ENCODE measurements at places on chromosomes 1 and 21.
A peak's percentile ranks its signal among the peaks of the same experiment; 100 is the strongest.

GRCh38 chr1:117122330-117123025 is 929 bp upstream of the TRIM45 start:
- DNase-seq, result no peak

DNA sequence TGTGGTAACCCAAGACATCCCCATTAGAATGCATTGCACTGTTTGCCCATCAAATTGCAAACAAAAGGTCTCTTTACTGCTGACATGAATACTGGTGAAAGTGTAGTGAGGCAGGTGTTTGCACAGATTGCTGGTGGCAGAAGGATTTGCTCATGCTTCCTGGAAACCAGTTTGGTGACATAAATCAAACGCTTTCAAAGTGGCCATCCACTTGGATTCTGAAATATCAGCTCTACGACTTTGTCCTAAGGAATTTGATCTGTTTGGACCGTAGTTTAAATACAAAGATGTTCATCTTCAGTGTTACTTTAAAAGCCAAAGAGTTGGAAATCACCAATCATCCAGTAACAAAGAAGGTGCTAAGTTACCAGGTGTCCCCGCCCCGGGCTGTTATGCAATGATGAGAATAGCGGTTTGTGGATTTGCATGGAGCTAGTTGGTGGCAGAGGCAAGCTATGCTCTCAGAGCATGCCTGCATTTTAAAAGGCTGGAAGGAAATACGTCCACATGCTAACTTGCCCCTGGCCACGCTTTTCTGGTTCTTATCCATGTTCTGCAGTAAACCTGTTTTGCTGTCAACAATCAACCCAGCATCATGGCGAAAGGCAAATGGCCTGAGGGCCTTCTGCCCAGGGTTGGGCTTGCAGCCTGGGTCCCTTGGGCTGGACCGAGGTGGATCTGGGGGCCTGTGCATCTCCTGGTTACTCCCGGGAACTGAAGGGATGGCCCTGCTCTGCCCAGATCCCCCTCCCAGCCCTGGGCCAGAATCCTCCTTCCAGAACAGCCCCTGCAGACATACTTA is 49.2 kb downstream of the UMODL1 start:
- no peak for DNase-seq

- DNase-seq, result no peak
These were observed 11.4 kb downstream of the KCNJ15 start for GRCh38 chr21:38267991-38268863.

DNA sequence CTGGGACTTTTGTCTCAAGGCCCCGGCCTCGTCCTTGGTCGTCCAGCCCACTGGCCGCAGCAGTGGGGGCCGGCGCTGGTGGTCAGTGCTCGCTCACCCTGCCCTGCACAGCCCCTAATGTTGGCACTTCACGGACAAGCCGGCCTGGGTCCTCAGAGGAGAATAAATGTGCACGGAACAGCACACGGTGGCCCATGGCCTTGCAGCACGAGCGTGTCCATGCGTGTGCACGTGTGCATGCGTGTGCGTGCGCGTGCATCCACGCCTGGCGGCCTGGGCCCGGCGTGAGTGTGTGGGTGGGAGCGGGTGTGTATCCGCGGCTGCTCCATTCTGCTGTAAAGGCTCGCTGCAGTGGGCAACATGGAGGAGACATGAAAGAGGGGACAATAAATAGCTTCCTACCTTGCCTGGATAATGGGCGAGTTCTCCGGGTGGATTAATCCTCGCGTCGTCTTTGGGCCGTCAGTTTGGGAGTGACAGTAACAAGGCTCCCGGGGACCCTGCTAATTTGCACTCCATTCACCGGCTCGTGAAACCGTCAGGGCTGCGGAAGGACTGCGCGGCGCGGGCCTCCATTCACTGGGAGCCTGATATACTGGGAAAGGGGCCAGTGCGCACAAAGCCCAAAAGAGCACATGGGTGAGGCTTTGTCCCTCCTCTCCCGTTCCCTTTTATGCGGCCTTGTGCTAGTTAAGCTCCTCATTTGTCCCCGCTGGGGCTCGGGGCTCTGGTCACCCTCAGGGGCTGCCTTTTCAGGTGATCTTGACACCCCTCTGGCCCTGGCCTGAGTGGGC is 142.8 kb downstream of the PRDM16 start:
- DNase-seq, result no peak

DNA sequence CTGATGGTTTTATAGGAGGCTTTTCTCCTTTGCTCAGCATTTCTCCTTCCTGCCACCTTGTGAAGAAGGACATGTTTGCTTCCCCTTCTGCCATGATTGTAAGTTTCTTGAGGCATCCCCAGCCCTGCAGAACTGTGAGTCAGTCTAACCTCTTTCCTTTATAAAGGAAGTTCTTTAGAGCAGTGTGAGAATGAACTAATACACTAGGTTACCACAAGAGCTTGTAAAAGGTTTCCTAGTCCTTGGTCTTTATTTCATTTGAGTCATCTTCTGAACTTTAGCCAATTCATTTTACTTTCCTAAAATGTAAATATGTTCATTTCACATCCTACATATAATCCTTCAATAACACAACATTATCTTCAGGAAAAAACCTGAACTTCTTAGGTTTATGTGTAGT is 365.3 kb downstream of the HHIPL2 start:
- DNase-seq, result no peak

GRCh38 chr1:173496757-173497320 is 19.7 kb downstream of the PRDX6 start:
- no peak for DNase-seq

GRCh38 chr1:84365225-84366221 is 32.8 kb upstream of the DNASE2B start:
- peak; percentile 87 for DNase-seq

DNA sequence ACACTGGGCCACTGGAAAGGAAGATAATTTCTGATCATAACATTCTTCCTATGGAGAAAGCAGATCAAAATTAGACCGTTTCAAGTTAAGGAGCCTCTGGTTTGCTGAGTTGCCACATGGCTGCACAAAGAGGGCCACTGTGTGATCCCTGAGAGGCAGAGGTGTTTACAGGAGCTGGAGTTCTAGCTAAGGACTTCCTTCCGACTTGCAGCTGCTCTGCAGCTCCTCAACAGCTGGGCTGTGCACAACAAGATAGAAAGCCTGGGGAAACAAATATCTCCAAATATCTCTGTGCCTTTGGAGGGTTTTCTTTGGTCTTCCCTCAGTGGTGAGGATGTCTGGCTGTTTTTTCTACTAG is 26.8 kb downstream of the GADD45A start:
- no peak for DNase-seq

- DNase-seq, result no peak
These were observed 17.6 kb upstream of the SFPQ start for GRCh38 chr1:35210321-35211119.

DNA sequence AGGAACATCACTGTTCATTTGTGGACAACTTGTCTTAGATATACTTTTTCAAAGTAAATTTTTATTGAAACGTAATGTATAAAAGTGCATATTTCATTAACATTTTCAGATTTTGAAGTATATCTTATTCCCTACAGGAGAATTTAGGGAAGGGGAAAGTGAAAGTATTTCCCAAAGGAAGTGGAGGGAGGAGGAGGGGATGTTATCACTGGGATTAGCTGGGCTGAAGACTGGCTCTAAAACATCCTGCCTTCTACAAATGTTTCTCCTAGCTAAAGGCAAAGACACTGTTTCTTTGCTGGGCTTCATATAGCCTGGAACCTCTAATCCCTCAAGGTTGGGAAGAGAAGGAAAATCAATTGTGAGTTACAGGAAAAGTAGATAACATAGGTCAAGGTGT is 7.1 kb upstream of the ZNF697 start:
- DNase-seq, result no peak

- no peak for DNase-seq
These were observed 40.5 kb downstream of the C1orf87 start for GRCh38 chr1:60033066-60033465.

DNA sequence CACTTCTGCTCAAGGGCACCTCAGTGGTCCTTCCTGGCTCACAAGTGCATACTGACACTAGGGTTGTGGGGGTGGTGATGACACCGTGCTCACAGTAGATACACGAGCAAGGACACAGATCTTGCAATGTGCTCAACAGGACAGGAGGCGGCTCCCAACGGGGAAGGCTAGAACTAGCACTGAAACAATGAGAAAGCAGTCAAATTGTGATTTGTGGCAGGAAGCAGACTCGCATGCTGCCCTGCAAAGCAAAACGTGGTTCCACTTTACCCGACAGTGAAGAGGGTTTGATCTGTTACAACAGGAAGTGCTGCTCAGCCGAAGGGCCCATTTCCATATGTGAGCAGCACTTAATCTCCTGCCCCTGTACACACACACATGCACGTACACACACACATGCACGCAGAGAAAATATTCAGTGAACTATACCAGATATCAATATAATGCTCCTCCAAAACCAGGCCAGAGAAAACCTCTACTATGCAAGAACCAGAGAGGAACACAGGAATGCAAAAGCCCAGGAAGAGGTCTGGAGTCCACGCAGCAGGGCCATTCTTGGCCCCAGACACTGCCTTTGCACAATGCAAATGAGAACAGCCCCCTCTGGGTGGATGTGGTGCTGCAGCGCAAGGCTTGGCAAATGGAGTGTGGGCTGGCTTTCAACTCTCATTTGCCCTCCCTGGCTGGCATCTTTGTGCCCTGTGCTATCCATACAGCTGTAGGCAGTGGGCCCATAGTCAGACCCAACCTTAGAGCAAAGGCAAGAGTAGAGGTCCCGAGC is 47.1 kb downstream of the KANK4 start:
- no peak for DNase-seq

DNA sequence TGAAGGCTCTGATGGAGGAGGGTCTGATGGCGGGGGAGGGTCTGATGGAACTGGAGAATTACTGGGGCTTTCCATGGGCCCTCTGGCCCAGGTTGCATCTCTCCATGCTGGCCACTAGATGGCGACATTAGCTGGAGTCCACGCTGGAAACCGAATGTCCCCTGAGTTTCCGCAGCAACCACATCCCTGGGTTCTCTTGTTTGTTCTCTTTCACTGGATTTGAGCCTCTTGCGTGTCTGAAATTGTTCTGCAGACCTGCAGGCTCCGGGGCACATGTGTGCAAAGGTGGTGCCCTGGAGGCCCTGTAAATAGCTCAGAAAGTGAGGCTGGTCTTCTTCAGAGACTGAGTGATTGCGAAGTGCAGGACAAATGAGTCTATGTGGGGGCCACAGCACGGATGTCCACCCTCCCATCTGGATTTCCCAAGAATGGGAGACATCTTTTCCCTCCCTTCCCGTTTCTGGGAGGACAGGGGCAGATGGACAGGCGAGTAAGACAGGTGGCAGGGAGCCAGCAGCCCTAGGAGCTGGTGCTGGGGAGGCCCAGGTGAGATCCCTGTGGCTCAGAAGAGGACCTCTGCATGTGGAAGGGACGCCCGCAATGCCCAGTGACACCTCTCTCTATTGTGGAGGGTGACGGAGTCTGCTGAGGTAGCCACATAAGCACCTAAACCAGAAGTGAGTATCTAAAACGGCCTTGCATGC is 73.2 kb upstream of the ABCG1 start:
- DNase-seq, result peak; percentile 28

DNA sequence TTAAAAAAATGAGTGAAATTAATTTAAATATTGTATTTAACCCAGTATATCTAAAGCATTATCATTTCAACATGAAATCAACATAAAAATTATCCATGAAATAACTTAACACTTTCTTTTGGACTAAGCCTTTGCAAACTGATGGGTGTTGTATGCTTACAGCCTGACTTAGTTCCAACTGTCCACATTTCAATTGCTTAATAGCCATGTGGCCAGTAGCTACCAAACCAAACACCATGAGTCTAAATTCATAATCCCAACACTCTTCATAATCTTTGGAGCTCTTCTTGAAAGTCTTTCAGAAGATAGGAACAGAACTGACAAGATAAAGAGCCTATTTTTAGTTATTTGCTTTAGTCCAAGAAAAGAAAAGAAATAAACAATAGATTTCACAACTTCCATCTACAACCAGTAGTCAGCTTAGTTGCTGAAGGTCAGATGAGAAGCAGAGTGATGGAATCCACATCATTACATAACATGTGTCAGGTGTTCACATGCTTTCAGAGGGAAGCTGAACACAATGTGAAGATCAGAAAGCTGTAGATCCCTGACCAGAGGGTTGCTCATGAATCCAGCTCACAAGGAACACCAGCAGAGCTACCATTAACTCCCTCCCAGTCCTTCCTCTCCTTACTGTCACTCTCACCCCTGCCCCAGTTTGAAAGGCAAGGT is 144.0 kb upstream of the ZNF648 start:
- DNase-seq, result no peak

- no peak for DNase-seq
These were observed 72.6 kb downstream of the TTC3 start for GRCh38 chr21:37145635-37146111.

DNA sequence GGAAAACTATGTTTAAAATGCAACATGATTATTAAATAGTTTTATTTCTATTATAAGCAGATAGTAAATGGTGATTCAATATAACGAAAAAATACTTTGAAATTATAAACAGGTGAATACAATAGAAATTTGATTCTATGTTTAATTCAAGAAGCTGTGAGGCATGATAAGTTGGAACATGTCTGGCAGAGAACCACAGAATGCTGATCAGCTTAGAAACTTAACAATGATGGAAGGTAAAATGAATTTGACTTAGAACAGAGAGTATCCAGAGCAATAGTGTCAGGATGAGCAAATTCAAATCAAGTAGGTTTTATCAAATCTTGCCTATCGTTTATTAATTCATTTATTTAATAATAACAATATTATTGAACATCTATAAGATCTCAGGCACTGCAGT is 83.4 kb upstream of the ADGRL4 start:
- DNase-seq, result no peak

DNA sequence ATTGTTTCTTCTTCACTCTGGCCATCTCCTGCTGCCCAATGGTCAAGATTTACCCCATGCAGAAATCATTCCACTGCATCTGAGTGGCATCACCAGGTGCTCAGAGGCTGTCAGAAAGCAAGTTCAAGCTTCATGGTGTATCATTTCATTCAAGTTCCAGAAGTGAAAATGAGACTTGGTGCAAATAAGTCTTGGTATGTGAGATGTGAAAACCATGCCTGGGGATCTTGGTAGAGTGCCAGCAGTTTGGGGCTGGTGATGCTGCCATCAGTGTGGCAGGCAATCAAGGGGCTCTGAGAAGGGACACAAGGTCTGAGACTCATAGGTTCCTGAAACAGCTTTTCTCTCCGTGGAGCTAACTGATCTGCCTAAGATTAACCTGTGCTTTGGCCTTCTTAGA is 52.0 kb downstream of the CD2 start:
- no peak for DNase-seq

GRCh38 chr21:31612894-31613785 is 46.4 kb upstream of the SOD1 start:
- no peak for DNase-seq

Measured in amniotic stem cell (primary cell).